Stimulated activated CD8-positive, alpha-beta memory T cell treated with anti-CD3 and anti-CD28 coated beads, Interleukin-4, amount 100 ng/mL, for 24 hours (primary cell): ENCODE measurements at places on chromosomes 11 and 22.

DNA sequence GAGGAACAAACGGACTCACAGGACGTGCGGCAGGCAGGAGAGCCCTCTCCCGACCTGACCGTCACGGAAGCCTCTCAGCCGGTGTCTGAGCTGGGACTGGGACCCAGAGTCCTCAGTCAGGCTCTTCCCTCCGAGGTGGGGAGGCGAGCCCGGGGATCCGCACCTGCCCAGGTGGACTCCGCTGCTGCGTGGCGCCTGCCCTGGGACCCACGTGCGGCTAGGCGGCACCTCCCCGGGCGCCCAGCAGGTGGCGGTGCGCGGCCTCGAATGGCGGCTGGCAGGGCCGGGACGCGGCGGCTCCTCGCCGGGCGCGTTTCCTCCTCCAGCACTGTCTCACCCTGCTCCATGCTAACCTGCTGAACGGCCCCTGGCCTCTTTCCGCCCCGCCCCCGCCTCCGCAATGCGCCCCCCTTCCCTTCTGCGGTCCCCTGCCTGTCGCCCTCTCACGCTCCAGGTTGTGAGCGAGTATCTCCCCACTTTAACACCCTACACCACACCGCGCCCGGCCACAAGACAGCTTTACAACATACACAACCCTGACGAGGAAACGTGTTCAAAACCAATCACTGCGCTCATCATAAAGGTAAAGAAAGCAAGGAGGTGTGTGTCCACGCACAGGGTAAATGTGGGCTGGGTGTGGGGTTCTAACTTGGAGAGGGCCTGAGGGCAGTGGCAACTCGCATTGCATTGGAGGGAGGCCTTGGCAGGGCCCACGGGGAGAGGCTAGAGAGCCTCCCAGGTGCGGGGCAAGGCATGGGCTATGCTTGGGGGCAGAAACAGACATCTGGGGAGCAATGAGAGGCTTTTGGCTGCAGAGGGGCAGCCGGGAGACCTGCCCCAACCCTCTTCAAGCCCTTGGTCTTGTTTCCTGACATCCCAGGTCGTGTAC is 25.9 kb upstream of the ATXN10 start:
- peak; percentile 73 for DNase-seq

- DNase-seq = no peak
Measured at GRCh38 chr11:94217705-94218104, 86.7 kb upstream of the IZUMO1R start.

- DNase-seq = no peak
Measured at GRCh38 chr22:29784451-29785361, 17.5 kb downstream of the UQCR10 start.

DNA sequence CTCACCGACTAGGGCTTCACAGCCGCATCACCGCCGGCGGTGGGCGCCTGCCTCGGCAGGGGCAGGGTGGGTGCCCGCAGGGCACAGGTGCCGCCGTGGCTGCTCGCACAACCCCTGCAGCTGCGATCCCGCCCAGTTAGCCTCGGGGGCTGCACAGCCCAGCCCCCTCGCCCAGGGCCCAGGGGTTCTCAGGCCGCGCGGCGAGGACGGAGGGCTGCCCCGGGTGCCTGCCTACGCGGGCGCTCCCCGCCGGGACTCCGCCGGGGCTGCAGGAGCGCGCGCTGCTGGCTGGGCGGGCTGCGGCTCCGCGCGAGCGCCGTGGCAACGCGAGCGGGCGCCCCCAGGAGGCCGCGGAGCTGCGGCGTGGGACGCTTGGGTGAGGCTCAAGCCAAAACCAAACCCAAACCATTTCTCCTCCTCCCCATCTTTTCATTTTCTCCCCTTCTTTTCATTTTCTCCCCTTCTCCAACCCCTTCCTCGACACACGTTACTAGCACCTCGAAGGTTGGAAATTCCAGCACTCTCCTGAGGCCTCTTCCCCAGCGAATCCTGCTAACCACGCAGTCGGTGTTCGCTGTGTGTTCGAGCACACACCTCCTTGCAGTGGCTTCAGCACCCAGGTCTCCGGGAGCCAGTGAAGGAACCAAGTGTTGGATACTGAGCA is at the start of gene MICAL3:
MICAL3 (minus strand) TSS at position 286 of the 664 bp plus-strand sequence. CDS start 117,749 bp downstream, outside the sequence.
- DNase-seq = peak; percentile 42

DNA sequence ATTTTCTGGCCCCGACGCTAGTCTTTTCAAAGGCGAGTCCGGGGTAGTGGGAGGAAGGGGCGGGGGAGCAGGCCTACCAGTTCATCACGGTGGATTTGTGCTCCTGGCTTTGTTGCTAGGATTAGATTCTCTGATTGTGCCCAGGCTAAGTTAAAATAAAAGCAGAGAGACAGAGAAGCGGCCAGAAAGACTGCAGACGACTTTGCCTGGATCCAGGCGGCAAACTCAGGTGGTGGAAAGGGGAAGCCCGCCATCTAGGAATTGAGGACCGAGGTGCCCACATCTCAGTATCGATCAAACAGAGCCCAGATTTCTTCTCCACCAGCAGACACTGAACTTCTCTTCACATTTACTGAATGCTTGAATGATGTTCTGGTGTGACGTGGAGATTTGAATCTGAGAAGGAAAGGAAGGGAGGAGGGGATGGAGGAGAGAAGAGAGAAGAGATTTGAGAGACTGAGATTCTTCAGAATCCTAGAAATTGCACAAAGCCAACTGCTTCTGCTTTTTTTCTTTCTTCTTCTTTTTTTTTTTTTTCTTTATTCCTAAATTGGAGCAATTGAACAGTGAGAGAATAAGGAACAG is 2.7 kb downstream of the FAT3 start:
- no peak for DNase-seq

DNA sequence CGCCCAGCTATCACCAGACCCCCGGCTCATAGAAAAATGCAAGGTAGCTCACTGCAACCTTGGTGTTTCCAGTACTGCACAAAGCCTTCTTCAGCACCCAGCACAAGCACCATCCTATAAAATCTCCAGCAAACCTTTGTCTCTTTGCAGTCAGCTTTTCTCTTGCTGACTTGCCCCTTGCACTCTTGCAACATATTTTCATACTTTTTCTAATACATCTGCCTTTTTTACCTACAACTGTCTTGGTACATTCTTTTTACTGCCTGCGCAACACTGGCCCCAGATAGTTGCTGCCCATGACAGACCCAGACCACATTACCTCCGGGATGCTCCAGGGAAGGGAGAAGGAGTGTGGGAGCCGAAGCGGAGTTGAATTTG is 142.4 kb downstream of the MPPED1 start:
- no peak for DNase-seq

DNA sequence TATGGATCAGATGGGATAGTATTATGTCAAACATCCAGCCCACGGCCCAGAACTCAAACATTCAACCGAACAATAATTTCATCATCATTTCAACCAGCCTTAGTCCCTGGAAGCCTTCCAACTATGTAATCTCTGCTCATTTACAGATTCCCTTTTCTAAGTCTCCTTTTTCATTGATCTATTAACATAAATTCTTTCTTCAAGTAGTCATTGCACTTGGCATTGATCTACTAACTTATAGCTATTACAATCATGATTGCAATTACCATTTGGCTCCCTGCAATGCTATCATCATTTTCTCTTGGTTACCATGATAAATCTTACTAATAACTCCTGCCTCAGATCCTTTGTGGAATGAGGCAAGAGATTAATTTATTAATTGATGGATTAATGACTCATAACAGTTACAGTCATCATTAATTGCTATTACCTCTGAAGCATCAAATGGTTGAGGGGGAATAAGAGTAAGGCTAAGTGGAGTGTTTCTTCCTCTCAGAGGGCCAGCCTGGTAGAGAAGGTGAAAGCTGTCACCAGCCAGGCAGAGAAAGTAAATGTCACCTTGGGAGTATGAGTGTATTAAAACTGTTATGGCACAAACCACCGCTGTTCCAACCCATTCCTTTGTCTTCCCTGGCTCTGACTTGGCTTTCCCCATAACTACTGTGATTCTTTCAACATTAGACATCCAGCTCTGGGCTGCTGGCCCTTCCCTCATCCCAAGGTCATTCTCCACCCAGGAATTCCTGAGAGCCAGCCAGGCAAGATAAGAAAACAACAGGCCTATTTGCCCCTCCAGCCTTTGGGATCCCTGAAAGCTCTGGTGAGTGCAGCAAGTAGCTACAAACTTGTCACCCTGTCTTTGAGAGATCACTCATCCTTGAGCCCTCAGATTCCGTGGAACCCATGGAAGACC is 174.7 kb downstream of the RRAS2 start:
- DNase-seq = no peak

DNA sequence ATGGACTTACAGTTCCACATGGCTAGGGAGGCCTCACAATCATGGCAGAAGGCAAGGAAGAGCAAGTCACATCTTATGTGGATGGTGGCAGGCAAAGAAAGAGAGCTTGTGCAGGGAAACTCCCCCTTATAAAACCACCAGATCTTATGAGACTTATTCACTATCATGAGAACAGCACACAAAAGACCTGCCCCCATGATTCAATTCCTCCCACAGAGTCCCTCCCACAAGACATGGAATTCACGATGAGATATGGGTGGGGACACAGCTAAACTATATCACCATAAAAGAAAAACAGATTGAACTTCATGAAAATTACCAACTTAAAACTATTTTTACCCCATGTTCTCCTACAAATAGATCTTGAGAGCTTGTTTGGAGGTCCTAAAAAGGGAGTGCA is 19.6 kb downstream of the ENTHD1 start:
- DNase-seq = no peak

- no peak for DNase-seq
Measured at GRCh38 chr11:22317656-22318055, 20.5 kb upstream of the SLC17A6 start.

DNA sequence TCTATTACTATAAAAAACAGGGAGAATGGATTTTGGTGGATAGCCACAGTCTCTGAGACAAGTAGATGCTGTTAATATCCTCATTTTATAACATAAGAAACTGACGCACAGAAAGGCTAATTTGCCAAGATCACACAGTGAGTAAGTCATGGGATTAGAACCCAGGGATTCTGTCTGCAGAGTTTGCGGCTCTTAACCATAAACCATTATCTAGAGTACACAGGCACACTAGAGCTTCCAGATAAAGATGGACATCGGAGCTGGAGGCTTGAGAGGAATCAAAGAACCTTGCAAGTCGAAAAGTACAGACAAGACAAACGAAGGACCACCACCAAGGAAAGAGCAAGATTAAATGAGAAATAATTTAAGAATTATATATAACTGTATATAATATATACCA is 11.3 kb downstream of the LGALS12 start:
- no peak for DNase-seq

DNA sequence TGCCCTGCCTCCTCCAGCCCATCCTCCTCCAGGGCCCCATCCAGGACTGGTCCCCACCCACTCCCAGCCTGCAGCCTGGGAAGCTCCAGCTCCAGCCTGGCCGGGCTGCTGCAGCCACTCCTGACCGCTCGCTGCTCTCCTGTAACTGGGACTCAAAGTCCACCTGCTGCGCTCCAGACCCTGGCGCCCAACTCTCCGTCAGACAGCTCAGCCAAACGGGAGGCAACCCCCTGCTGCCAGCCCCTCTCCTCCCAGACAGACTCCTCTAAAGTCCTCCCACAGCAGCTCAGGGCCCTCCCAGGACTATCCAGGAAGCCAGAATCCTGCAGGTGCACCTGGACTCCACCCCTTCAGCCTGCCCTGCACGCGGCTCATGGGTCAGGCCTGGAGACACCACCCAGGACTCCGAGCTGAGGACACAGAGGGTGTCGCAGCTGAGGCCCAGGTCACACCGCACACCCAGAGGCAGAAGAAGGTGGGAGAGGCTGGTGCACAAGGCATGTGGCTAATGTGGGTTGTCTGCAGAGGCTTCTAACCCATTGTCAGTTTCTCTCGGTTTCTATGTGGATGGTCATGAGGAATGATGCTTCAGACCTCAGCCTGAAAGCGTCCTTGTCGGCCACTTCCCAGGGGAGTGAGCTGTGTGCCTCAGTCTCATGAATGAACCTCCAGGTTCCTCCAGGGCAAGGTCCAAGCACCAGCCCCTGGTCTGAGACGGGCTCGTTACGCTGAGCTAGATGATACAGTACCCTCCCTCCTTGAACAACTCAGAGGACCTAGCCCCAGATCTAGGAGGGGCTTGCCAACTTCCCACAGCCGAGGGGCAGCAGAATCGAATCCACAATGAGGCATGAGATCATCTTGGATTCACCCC is 1514.8 kb downstream of the TBC1D22A start:
- DNase-seq = no peak

DNA sequence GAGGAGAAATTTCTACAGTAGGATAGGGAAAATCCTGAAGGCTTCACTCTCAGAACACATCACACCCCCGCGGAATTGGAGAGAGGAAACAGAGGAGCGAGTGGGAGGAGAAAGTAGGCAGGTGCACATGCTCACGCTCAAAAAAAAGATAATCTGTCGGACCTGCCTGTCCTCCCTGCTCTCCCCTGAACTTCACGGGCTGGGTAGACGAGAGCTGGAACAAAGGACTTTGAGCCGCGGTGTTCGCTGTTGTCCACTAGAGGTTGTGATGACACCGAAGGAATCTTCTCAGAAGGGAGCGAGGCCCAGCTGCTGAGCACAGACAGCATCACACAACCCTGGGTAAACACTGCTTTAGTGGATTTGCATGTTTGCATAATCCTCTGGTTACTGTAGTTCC is 5.0 kb downstream of the SEZ6L start:
- no peak for DNase-seq

DNA sequence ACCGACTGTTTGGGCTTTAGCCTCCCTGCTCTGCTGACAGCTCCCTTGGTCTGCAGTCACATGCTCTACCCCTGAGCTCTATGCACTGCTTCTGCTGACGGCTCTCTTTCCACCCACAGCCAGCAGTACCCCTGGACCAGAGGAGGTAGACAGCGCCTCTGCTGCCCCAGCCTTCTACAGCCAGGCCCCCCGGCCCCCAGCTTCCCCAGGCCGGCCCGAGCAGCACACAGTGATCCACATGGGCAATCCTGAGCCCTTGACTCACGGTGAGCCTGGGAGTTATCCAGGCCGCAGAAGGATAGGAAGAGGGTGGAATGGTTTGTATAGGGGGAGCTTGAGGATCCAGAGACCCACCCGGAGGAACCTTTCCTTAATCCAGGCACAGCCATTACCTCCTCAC is 2.8 kb downstream of the ZFPL1 start:
- DNase-seq = no peak

DNA sequence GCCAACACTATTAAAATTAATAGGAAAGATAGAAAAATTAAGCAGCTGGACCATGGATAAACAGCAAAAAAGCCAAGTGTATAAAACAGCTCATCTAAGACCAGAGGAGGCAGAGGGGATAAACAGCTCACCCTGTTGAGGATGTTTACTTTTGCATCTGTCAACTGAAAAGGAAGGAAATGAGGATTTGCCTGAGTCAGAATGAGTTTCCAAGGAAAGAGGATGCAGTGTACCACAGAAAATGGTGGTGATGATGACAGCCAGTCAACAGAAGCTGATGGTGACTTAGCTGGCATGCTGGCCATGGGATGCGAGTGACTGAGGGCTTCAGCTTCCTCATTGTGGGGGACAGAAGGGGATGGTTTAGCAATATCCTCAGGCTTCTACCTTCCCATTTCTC is 183.5 kb downstream of the KIRREL3 start:
- DNase-seq = no peak

DNA sequence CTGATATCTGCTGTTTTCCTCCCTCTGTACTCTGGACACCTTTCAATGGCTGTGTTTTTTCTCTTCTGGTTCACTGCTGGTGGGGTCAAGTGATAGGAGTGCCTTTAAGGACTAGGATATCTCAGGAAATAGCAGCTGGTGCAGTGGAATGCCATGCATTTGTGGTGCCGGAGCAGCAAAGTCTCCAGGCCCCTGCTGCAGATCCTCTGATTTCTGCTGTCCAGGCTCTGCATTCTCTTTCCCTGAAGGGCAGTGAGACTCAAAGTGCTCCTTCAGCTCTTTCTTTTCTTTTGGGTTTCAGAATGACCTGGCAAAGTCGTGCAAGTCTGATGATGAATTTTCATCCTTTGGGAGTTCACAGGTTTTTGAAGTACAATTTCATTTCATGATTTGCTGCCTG is 774.3 kb downstream of the FAM181B start:
- no peak for DNase-seq
